Stimulated activated CD8-positive, alpha-beta memory T cell treated with anti-CD3 and anti-CD28 coated beads, Interleukin-7, amount 100 ng/mL, for 24 hours (primary cell): ENCODE measurements at places on chromosomes 2 and 18.

- no peak for DNase-seq
Measured at GRCh38 chr18:30277676-30278075, 764.9 kb downstream of the DSC3 start.

GRCh38 chr18:79489051-79489898, 93.5 kb downstream of the NFATC1 start:
- DNase-seq: no peak

DNA sequence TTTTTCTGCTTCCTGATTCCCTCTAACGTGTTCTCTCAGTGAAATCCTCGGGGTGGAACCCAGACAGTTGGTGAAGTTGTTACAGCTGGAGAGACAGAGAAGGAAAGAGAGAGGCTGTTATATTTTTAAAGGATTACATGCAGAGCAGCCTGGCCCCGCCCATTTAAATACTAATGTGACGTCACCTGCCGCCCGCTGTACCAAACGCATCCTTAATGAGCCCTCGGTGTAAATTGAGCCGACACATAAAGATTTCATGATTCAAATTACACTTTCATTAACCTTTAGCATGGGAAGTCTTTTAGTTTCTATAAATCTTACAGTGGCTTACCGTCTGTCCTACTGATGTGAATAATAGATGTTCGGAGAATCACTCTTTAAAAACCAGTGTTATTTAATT, 164.0 kb upstream of the SIX3 start:
- DNase-seq: no peak

DNA sequence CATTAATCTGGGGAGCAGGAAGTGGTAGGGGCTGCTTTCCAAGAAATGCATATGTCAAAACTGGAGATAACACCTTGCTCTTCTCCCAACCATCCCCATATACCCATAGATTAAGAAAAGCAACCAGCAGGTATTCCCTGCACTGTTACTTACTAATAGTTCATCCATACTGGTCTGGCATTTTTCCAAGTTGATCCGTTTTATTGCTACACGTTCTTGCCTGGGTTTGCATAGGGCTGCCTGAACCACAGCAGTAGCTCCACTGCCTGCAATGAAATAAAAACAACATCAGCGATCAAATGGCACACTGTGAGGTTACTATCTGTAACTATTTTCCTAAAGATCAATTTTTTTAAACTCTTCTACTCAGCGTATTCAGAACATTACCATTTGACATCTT, 65.6 kb downstream of the STK39 start:
- no peak for DNase-seq

- no peak for DNase-seq
Measured at GRCh38 chr18:5618047-5618688, 74.4 kb upstream of the EPB41L3 start.

DNA sequence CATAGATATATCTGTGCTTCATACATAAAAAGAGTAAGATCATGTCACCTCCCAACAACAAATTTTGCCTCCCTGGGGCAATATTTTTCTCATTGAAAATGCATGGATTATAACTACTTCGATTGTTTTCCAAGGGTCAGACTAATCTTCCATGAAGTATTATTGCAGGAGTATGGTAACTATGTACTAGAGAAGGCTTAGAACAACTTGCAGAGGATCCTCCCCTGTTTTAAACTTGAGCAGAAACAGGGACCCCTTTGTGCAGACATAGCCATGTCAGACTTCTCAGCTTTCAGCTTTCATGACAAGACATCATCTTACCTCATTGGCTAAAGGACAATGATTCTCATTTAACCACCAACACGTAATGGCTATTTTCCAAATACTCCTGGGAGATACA, 13.2 kb upstream of the RAB27B start:
- DNase-seq: no peak

DNA sequence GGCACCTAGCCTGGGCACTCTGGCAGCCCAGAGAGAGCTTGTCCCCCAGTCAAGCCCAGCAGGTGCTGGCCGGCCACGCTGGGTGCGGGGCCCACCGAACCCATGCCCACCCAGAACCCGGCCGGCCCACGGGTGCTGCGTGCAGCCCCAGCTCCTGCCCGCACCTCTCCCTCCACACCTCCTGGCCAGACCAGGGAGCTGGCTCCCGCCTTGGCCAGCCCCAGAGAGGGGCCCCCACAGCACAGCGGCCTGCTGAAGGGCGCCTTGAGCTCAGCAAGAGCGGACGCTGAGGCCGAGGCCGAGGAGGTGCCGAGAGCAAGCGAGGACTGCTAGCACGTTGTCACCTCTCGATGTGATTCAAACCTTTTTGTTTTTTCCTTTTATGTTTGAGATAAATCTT, 407.0 kb upstream of the KCNJ3 start:
- no peak for DNase-seq

GRCh38 chr2:69997015-69997830, 35.8 kb upstream of the ASPRV1 start:
- DNase-seq: no peak

DNA sequence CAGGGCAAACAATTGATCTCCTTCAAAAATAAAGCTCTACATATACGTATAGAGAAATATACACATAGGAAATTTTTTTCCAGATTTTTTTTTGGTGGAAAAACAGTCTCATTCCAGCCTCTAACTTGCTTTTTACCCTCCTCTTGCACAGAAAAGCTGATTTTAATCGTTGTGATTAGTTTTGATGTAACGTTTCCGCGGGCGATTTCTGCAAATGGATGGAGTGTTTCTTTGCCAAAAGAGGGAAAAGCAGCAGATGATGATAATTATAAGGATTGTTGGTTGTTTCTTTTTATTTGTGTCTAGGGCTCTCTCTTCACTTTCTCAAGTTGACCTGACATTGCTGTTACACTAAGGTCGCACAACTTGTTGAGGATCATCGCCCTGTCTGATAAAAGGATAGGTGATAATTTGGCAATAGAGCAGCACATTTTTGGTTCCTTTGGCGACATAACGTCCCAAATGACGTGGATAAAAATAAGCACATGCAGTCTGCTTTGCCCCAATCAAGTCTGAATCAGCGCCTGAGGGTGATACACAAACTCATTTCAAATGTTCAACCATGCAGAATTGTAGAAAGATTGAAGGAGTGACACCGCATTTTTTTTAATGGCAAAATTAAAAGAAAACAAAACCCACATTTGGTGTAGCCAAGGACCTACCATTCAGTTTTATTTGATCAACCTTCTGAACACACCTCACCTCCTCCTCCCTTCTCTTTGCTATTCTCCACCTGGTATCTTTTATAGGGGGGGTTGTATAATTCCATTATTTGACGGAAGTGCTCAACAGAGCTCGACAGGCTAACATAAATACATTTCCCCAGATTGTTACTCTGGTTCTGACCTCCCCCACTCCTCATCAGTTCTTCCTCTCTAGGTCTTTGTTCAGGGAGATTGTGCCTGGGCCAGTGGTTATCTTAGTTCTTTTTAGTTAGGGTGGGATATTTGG, 109.6 kb upstream of the KCTD1 start:
- no peak for DNase-seq
